ENCODE measurements at places on chromosomes 5 and 9.

- no peak for DNase-seq
These were observed 4.5 kb downstream of the SHROOM1 start for GRCh38 chr5:132825834-132826391.

- DNase-seq, result no peak
These were observed 23.7 kb upstream of the PRDM12 start for GRCh38 chr9:130640681-130641080.

DNA sequence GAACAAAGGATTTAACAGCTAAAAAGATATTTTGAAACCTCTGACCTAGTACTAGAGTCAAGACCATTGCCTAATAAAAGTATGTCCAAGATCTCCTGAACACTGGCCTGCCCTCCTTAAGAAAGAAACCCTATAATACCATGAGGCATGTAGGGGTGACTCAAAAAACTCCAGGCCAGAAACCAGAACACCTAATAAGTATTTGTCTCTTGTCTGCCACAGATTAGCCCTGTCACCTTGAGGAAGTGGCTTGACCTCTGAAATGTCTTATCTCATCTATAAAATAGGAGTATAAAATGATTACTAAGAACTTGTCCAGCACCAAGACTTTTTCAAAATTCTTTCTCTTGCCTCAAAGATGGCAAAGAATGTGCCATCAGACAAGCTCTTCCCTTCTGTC lies 125.5 kb upstream of the RASGRF2 start:
- DNase-seq, result no peak

DNA sequence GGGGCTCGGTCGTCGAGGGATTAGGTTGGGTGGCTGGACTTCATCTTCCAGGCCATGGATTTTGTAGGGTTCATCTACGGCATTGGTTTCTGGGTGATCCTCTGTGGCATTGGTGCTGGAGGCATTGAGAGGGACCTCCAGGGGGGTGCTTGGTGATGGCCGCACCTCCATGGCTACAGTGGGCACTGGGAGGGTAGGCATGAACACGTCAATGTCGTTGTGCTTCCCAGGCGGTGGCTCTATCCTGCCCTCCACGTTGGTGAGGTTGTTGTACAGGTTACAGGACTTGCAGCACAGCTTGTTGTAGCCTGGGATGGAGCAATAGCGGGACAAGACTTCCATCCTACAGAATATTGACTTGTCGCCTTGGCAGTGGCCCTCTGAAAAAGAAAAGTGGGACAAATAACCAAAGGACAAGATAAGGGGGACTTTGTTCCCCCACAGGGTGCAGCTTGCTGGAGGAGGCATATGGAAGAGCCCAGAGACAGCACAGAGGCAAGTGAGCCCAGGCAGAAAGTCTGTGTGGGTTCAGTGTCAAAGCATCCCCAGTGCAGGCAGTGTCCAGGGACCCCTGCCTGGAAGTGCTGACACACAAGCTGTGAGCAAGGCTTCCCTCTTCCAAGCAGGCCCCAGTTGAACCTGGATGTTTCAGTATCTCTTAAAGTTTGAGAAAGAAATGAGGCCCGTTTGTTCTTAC lies 53.9 kb downstream of the ZNF354C start:
- no peak for DNase-seq

- DNase-seq, result no peak
These were observed 68.0 kb upstream of the C6 start for GRCh38 chr5:41281215-41281810.

- peak; percentile 21 for DNase-seq
These were observed 54.9 kb downstream of the WDR41 start for GRCh38 chr5:77437194-77437593.

DNA sequence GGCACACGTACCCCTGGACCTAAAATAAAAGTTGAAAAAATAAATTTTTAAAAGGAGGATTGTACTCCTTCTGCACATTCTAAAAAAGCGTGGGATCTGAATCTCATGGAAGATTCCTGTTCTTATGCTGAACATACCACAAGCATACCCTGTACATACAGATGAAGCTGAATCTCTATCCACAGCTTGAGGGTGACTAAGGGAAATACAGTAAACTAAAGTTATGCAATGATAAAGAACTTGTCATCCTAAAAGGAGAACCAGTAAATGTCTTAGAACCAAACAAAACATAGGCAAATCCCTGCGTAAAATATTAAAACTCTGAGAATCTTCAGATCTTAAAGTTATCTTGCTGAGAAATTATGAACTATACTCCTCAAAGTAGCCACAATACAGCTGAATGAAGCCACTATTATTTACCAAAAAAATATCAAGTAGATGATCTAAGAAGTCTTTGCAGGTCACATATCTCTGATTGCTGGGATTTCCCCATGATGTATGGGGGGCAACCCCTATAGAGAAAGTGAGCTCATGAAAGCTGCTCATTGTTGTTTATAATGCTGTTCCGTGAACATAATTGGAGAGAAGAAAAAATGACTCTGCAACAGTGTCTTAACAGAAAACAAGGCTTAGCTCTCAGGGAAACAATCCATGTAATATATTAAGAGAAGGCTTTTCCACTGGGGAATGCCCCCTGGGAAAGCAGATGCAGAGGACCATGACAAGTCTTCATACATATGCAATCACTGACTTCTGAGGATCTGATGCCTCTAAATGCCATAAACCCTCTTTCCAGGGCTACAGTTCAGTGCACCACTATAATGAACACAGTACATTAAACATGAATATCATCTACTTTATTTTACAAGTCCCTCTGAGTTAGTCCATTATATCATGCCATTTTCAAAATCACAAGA lies 210.1 kb downstream of the EPB41L4A start:
- no peak for DNase-seq

DNA sequence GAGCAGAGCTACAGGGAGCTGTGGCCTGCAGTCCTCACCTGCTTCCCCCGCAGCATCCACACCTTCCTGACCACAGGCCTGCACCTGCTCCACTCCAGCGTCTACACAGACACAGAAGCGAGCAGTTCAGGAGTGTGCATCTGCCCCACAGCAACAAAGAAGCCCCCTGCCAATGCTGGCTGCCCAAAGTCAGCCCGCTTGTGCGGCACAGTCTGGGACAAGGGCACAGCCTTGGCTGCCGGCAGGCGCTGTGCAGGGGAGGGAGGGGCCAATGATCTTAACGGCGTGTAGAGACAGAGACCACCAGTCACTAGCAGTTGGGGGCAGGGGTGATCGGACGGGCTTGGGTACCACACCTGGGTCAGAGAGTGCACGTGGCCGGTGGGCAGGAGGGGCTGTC lies 6.6 kb downstream of the BRD9 start:
- DNase-seq, result no peak

DNA sequence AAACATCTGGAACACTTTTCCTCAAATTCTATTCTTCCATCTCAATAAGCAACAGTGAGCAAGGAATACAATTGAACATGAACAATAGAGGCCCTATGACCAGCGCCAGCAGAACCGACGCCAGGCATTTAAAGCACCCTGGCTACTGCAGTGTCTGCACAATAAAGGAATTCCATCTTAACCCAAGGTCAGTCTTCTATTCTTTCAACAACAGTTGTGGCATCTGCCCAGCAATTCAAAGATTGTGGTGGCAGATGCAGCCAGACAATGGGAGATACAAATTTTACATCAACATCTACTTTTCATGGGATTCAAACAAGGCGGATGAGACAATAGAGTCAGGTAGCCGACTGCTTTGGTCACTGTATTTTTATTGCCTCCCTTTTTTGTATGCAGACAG lies 65.9 kb downstream of the ELL2 start:
- DNase-seq, result no peak

DNA sequence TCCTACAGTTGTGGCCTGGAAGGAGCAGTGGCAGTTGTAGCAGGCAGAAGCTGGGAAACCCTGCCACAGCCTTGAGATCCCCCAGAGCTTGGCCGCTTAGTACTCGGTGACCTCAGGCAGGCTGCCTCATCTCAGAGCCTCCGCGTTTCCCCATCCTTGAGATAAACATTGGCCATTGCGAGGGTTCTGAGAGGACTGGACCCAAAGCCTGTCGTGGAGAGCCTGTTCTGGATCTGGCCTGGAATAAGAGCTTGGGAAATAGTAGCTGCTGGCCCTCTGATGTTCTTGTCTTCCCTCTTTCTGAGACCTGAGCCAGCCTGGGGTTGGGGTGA lies 1.3 kb downstream of the MIGA2 start:
- DNase-seq, result no peak

- DNase-seq, result no peak
These were observed 84.9 kb downstream of the GNA14 start for GRCh38 chr9:77563174-77563573.

GRCh38 chr9:136011703-136012496 lies 50.7 kb upstream of the UBAC1 start:
- DNase-seq, result no peak

DNA sequence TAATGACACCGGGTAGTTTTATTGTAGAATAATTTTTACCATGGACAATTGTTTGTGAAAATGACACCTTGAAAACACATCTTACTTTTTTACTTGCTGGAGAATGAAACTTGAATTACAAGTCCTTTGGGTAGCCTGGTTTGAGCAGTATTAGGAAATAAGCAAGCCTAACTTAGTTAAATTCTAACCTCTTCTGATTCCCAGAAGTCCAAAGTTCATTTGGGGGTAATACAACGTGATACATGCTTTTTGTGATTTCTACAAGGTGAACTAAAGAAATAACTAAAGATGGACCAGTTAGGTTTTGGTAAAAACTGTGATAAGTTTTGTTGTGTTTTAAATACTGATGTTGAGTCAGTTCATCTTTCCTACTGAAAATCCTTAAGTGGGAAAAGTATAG lies 135.4 kb upstream of the DMRT1 start:
- no peak for DNase-seq

DNA sequence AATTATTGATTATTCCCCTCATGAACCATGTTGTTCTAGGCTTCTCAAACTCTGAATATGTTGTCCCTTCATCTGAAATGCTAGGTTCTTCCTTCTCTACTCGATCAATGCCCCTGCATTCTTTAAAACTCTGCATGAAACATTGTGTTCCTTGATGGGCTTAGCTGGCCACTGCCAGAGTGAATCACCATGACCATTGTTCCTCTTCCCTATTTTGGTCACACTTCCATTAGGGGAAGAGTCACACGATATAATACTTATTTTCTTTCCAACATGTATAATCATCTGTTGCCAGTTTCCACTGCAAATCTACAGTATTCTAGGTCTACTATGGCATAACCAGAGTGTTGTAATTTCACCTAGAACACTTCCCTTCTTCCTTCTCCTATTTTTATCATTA lies 247.9 kb downstream of the TRPM3 start:
- no peak for DNase-seq

DNA sequence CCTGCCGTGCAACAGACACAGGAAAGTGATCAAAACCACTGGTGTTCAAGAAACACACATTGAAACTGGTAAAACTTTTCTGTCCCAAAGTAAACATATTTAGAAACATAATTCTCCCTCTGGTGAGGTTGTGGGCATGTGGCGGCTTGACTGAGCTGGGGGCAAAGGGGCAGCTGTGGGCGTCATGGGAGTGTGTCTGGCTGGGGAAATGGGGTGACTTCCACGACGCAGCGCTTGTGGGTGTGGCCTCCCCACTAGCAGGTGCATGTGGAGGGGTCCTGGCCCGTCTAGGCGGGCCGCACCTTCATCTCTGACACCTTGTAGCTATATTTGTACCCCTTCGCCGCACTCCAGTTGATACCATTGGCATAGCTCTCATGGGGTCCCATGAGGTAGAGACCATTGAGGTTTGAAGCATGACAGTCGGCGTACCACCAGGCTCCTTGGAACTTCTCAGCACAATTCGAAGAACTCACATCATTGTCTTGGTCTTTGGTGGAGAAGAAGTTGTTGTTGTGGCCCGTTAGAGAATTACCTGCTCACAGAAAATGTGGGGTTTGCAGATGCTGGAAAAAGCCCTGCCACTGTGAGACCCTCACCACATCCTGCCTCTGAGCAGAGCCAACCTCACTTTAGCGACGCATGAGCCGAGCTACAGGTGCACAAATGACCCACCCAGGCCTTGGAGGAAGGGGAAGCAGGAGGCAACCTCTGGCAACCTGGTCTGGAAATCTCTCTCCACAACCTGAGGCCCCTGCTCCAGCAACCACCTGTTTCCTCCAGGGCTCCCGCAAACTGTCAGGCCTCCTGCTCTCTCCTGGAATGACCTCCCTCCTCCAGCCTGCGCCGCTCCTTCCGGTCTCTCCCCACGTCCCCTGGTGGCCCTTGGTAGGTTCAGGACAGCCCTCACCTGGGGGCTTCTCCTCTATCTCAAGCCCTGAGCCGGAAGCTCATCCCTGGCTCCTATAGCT lies 7.9 kb downstream of the FCN1 start:
- no peak for DNase-seq

DNA sequence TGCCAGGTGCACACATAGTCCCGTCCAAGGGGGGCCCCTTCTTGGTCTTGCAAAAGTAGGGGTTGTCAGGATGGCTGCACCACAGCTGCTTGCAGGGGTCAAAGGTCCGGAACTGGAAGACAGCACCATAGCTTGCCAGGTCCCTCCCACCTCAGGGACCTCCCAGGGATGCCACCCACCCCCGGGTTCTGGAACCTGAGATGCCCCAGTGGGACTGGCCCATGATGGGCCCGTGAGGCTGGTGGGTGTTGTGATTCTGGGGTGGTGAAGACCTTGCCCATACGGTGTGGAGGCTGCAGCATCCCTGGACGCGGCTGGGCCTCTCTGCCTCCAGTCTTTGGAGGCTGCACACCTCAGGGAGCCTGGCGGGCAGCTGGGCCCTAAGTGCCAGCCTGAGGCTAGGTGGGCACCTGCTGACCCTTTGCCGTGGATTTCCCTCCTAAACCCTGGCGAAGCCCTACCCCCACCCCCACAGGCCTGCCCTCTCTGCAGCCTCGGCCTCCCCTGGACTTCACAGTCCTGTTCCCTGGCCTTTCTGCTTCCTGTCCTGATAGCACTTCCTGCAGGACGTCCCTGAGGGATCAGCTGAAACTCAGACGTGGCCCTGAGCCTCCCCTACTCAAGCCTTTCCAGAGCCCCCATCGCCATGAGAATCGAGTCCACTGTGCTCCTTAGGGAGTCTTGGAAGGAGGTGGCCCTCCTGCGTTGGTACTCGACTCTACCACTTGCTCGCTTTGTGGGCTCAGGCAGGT lies 92.1 kb downstream of the ZNF354C start:
- no peak for DNase-seq

DNA sequence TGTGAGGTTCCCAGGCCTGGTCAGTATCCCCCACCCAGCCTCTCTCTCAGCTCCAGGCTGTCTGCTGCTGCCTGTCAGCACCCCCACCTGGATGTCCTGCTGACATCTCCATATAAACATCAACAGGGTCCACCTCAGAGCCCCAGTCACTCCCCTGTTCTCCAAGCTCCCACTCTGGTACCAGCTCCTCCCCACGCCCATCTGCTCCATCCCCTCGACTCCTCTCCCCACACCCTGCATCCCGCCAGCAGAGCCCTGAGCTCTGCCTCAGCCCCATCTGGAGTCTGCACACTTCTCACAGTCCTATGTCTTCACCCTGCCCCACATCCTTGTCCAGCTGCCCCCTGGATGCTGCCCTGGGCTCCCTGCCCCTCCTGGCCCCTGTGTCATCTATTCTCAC lies 67.7 kb upstream of the LRRTM2 start:
- DNase-seq, result no peak
